ENCODE measurements at places on chromosomes 16 and 17.

DNA sequence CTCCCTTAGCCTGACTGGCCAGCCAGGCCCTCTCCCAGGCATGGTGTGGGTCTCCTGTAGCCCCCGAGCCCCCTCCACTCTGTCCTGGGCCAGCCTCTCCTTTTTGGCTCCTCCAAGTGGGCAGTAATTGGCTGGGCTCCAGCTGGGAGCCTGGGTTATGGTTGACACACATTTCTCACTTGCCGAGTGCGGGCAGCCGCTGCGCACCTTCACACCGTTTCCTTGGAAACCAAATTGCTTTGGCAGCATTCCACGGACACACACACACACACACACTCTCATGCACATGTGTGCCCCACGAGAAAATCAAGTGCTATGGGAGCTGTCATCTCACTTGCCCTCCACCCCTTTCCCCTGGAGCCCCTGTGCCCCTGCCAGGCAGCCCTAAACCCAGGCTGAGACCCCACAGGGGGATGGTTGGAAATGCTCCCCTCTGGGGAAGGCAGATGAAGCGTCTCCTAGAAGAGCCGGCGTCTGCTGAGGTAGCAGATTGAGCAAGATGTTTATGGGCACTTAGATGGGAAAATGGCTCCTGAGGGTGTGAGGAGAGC is 402.7 kb upstream of the TNRC6C start:
- DNase-seq: peak; percentile 94

DNA sequence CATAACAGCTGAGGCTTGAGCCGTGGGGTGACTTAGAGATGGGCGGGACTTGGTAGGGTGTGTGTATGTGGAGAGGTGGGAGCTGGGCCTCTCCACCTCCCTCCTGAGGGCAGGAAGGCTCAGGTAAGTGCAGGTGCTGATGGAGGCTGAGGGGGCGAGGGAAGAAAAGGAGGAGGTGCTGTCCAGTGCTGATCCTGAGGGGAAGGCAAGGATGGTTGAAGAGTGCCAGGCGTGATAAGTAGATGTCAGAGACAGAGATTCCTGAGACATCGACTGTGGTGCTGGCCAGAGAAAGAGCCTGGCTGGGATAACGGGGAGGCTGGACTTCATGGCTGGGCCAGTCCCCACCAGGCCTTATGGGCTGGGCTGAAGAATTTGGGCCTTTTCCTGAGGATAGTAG is 159.1 kb downstream of the SDK2 start:
- no peak for DNase-seq

DNA sequence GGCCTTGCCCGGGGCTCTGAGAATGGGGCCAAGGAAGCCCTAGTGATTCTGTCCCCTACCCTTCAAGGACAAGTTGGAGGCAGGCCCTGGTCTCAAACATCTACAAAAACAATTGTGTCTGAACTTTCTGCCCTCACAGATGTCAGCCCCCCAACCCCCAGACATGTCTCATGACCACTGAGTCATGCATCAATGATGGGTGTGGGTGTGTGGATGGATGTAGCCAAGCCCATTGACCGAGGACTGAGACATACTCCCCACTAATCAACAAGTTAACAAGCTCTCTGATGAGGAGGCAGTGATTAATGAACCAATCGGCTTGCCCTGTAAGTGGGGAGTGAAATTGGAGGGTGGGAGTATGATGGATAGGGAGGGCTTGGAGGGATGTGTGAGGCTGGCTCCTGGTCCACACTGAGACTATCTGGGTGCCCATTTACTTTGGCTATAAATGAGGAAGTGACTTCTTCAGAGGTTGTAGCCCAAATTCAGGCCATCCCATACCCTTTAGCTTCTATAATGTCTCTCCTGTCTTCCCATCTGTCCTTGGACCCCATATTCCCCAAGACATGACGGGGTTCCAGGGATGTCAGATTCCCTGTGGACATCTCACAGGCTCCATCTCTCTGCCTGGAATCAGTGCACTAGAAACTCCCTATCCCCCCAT is 97.1 kb upstream of the TMEM97 start:
- no peak for DNase-seq

GRCh38 chr16:87375426-87376135 is 8.0 kb downstream of the FBXO31 start:
- no peak for DNase-seq

DNA sequence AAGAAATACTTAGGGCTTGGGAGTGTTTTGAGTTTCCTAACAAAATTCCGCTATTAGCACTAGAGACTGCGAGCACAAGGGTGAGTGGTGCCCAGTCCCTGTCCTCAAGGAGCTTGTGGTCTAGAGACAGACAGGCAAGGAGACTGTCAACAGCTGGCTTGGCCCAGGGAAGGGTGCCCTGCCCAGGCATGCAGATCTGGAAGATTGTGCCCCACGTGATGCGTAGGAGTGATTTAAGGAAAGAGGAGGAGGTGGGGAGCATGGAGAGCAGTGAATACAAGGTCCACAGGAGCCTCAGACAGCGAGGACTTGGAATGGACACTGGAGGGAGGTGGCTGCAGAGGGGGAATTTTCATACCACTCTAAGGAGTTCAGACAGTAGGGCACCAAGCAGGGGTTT is 25.0 kb downstream of the SCPEP1 start:
- no peak for DNase-seq

GRCh38 chr17:83042522-83043158 is 36.8 kb upstream of the METRNL start:
- DNase-seq: no peak

- DNase-seq: no peak
Observed at GRCh38 chr16:29738514-29738913, 7.3 kb downstream of the C16orf54 start.

DNA sequence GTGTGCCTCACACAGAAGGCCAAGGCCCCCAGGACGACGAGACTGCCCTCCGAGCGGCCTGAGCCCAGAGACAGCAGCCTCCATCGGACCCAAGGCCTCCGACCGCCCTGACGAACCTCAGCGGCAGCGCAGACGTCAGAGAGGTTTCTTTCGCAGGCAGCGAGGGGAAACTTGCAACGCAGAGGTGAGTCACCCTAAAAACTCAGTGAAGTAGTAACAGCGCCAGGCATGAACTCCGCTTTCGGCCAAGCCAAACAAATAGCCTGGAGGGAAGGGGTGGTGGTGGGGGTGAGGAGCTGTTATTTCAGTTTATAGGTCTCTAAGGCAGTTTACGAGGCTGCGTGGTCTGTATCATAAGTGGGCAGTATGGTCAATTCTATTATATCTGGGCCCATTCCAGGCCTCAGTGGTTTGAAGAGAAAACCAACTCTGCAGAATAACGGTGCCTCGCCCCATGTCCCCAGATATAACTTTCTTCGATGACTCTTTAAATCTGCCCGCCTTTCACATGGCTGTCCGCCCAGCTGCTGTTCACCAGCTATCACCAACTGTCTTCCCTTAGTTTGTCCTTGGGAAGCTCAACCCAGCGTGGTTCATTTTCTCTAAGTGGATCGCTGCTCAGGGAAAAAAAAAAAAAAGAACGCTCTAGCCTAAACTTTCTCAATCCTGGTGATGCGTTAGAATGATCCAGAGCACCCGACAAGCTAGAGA is 43.5 kb upstream of the FOXF1 start:
- no peak for DNase-seq

GRCh38 chr16:70691223-70692129 is 5.6 kb upstream of the MTSS2 start:
- no peak for DNase-seq

- DNase-seq: peak; percentile 21
Observed at GRCh38 chr17:39563476-39563875, 44.2 kb downstream of the NEUROD2 start.

- no peak for DNase-seq
Observed at GRCh38 chr17:77826132-77826873, 132.2 kb upstream of the TNRC6C start.

DNA sequence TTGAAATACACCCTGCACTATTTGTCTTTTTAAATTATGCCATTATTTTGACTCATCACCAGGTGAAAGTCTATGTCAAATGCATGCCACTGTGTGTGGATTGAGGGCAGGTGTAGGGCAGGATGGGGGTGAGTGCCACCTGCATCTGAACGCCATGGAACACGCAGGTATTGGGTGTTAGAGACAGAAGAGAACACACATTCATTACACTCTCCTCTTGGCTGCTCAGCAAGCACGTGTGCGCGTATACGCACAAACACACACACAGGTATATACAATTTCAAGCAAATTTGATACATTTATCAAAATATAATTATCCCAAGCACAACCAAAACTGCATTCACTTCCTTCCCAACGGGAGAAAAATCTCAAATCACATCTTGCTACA is 268.9 kb downstream of the NTN1 start:
- no peak for DNase-seq

- no peak for DNase-seq
Observed at GRCh38 chr17:73091410-73091769, 1.1 kb downstream of the SLC39A11 start.

Measured in DMS79 treated with DMSO at 0.1 percent for 48 hours (cell line).